ENCODE measurements at places on chromosomes 12 and 14.
A peak's percentile ranks its signal among the peaks of the same experiment; 100 is the strongest.

- DNase-seq = no peak
Observed at GRCh38 chr14:76227450-76228050, 75.8 kb downstream of the GPATCH2L start.

DNA sequence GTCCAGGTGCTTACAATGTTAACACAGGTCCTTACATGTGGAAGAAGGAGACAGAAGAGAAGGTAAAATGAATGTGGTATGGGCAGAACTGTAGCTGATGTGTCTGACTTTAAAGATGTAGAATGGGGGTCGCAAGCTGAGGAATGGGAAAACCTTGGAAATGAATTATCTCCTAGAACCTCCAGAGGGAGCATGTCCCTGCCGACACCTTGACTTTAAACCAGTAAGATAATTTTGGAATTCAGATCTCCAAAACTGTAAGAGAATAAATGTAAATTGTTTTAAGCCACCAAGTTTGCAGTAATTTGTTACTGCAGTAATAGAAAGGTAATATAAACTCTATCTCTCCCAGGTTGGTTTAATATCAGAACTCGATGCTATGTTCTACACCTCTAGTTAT lies 80.1 kb upstream of the ALG10 start:
- DNase-seq = no peak

DNA sequence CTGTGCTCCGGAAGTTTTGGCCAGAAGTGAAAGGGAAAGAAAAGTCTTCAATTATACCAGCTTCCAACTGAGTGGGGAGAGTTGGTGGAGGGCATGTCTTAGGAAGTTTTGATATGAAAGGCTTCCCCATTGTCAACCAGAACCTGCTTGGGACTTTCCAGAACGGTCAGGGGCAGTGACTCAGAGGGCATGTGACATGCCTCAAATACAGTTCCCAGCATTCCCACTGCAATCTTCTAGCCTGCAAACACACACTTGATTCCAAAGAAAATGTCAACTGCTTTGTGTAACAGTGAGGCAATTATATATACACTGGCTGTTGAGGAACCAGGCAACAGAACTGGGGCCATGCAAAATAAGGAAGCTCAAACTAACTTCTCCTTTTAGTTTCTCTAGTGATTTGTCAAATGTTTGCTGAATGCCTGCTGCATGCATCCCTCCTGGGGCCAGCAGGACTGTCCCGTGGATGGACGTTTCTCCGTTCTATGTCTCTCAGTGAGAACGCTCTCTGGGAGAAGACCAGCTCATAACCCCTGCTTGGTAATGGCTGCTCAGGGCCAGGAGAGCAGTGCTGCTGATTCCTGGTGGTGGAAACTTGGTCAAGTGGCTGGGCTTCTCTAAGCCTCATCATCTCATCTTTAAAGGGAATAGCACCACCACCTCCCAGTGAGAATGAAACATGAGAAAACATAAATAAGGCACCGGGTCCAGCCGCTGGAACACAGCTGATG lies 18.3 kb downstream of the SLC25A47 start:
- no peak for DNase-seq

- DNase-seq = no peak
Observed at GRCh38 chr12:58174316-58174715, 232.9 kb downstream of the ATP23 start.

DNA sequence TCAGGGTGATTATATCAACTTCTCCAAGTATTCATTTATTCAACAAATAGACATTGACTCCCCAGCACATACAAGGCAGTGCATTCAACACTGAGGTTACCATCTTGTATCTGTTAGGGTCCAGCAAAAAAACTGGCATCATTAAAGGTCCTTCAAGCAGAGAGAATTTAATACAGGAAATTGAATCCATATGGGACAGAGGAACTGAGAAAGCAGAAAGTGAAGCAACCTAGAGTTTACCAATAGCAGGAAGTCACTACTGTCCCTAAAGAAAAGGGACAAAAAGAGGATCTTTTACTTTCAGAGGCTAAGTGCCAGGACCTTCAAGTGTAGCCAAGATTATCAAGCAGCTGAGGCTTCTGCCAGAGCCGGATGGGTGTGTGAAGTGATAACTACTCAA lies 237.8 kb upstream of the TBX3 start:
- no peak for DNase-seq

DNA sequence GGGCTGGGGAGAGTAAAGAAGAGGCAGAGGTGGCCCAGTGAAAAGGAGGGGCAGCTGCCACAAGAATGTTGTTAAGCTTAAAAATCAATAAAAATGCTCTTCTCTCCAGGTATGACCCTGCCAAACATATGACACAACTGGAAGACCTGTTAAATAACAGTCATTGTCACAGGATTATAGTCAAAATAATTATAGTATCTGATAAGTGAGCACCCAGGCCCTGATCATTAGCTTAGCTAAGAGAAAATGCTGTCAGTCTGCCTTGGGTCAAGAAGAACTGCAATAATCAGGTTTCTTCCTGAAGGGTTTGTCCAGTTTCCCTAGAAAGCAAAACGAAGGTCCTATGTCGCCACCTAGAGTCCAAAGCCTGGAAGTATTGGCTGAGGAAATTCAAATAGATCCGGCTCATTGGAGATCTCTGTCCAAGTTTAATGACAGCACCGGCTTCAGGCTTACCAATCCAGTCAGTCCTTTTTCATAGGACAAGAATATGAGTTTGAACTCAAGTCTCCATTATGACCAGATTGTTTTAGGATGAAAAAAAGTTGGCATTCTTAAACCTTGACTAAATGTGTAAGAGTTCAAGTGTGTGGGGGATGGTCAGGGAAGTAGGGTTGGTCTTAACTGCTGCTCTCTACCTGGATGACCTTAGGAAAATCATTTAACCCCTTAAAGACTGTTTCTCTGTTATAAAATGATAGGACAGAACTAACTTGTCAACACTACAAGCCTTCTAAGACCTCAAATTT lies 22.5 kb upstream of the NKX2-8 start:
- DNase-seq = peak; percentile 61

DNA sequence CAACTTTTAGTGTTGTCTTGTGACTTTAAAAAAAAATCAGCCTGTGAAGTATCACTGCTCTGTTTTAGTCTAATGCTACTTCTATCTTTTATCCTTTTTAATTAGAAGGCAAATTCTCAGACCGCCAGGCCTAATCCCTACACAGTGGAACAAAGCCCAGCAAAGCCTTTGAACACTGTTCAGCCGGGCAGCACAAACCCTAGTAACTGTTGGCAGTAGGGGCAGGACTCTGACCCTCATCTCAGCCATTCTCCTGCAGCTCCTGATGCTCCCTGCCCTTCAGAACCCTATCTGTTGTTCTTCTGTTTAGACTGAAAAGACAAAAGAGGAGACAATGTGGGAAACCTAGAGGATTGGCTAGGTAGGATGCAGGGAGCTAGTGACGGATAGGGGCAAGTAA lies 78.0 kb upstream of the OTX2 start:
- no peak for DNase-seq

DNA sequence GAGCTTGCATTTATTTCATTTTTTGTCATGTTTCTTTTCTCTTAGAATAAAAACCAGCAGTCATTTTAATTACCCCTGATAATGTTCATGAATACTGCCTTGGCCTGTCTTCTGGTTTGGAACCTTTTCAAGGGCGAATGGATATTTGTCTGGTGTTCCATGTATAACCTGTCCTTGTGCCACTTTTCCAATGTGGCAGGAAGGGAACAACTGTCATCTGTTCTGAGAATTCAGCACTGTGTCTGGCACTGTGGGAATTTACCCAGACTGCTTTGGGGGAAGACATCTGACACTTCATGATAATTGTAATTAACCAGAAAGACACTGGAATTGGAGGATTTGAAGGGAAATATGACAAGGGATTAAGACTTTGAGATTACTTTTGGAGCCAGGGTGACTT lies 352.8 kb downstream of the APAF1 start:
- no peak for DNase-seq

DNA sequence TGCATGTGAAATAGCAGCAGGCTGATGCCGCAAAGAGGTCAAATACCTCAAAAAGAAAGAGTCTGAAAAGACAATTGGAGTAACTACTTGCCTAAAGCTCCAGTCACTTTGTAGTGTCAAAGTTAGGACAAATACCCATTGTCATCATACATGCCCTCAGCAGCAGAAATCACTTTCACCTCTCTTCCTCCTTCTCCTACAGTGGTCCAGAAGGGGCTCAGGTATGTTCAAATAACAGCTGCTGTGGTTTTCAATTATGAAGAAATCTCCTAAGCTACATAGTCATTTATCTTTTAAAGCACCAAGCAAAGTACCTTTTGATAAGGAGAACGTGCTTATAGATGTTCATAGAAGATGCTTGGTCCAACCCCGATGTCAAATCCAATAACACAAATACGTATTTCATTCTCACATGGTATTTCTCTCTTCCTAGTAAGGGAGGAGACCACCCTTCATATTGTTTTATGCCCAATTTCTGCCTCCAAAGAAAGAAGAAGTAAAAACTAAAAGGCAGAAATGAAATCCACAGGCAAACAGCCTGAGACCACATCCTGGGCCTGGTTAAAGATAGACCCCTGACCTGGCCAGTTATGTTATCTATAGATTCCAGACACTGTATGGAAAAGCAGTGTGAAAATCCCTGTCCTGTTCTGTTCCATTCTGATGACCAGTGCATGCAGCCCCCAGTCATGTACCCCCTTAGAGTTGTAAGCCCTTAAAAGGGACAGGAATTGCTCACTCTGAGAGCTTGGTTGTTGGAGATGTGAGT lies 23.7 kb downstream of the GYS2 start:
- no peak for DNase-seq

GRCh38 chr14:92501891-92502351 lies 11.7 kb upstream of the RIN3 start:
- peak; percentile 17 for DNase-seq

DNA sequence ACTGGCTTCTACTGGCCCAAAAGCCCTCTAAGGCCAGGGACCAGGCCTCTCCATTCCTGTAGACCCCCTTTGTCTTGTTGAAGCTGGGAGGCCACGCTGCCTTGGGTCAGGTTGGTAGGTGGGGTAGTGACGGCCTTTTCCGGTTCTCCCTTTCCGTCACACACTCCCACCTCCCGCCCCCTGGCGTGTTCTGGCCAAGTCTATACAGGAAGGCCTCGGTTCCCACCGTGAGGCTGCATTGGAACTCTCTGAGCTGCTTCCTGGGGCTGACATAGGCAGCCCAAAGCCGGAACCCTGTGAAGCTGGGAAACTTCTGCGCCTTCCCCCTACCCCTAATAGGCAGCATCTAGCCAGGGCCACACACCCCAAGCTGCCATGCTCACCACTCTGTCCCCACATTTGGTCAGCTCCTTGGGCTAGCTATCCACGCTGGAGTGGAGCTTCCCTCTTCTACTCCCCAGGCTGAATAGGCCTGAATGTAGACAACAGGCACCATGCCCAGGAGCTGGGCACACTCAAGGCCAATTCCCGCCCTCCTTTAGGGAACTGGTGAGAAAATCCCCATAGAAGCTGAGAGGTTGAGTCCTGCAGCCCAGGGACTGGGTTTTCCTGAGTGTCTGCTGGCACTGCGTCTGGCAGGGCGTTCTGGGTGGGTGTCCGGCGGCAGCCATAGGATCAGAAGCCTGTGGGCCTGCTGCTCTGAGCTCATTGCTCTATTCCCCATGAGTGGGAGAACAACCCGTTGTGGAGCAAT lies 35.7 kb downstream of the RIN3 start:
- DNase-seq = no peak

GRCh38 chr14:53055003-53055402 lies 98.1 kb downstream of the DDHD1 start:
- no peak for DNase-seq

DNA sequence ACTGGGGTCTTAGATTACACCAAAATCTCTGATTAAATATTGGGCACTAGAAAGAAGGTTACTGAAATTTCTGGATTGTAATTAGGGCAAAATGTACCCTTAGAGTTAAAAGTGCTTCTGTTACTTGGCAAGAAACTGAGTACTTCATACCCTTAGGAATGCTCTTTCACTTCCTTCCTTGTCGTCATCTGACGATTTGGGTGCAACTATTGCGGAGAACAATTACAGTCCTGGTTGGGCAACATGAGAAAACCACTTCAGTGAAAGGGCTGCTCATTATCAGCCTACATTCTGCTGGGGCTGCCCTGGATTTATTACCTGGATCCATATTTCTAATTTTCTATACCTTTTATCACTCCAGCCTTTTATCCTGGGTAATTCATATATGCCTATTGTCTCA lies 348.5 kb upstream of the MDGA2 start:
- DNase-seq = no peak
